ENCODE measurements at places on chromosomes 16 and 17. TPM values are rescaled to one million over a fixed set of nuclear protein-coding genes. Genes with fewer than 3 reads are reported as not detected.

The AHSP gene
- not detected for polyA plus RNA-seq

The PMM2 gene
- polyA plus RNA-seq, result 16.5 TPM

The PDILT gene
- polyA plus RNA-seq, result 9.2 TPM

The OTOA gene
- polyA plus RNA-seq, result 0.03 TPM

The KREMEN2 gene
- not detected for polyA plus RNA-seq

The ZNF19 gene
- 1.4 TPM for polyA plus RNA-seq

The MMP2 gene
- polyA plus RNA-seq, result 33.4 TPM

The CENPT gene
- polyA plus RNA-seq, result 41.0 TPM

The NR1D1 gene
- 15.0 TPM for polyA plus RNA-seq

The MEIOB gene
- 0.07 TPM for polyA plus RNA-seq

The SEPTIN1 gene
- 3.6 TPM for polyA plus RNA-seq

The PRAC1 gene
- polyA plus RNA-seq, result not detected

The C16orf92 gene
- polyA plus RNA-seq, result not detected

The HEXIM1 gene
- polyA plus RNA-seq, result 24.9 TPM

The CDK5R1 gene
- 0.52 TPM for polyA plus RNA-seq

The C16orf95 gene
- polyA plus RNA-seq, result 4.5 TPM

The HAP1 gene
- 0.03 TPM for polyA plus RNA-seq

The GH2 gene
- not detected for polyA plus RNA-seq

The TNFAIP1 gene
- polyA plus RNA-seq, result 18.1 TPM

The KRTAP1-1 gene
- not detected for polyA plus RNA-seq

The ITGAX gene
- 22.4 TPM for polyA plus RNA-seq

The CD300E gene
- 14.1 TPM for polyA plus RNA-seq

The B3GNT9 gene
- 5.0 TPM for polyA plus RNA-seq

The STX8 gene
- 36.7 TPM for polyA plus RNA-seq
